ENCODE measurements at places on chromosomes 13 and 19.

DNA sequence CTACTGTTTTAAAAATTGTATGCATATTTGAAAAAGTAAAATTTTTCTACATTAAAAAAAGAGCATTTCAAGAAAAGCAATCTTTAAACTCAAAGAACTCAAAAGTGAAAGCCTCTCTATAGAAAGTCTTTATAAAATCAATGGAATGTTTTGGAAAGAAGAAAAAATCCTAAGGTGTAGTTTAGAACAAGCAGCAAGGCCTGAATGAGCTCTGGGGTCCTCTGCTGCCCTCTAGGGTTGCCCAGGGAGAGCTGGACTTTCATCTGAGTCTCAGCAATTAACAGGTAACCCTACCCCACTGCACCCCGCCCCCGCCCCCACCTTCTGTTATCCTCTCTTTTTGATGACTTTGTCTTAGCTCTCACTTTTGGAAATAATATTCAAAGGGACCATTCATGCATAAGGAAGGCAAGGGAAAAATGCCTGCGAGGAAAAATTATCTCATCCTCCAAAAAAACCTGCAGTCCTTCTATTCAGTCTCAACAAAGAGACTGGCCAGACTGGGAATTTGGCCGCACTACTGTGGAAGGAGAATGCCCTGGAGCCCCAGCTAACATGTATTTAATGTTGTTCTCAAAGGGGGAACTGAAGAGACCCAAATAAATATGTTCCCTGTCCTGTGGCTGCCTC is 24.1 kb downstream of the SLC25A30 start:
- no peak for DNase-seq

DNA sequence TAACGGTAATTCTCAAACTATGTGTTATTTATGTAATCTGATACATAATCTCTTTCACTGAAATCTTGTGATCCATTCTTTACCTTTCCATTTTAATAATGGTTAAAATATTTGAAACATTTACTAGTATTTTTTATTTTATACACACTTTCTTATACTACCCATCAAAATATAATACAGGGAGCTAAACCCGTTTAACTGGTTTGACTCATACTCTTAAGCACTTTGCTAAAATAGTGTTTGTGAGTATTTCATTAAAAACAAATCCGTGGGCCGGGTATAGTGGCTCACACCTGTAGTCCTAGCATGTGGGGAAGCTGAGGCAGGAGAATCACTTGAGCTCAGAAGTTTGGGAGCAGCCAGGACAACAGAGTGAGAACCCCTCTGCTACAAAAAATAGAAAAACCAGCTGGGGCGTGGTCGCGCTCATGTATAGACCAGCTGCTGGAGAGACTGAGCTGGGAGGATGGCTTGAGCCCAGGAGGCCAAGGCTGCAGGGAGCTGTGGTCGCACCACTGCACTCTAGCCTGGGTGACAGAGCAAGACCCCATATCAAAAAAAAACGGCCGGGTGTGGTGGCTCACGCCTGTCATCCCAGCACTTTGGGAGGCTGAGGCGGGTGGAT is 43.8 kb upstream of the DCUN1D2 start:
- DNase-seq: no peak

GRCh38 chr19:32407004-32407992 is 1.7 kb downstream of the DPY19L3 start:
- no peak for DNase-seq

DNA sequence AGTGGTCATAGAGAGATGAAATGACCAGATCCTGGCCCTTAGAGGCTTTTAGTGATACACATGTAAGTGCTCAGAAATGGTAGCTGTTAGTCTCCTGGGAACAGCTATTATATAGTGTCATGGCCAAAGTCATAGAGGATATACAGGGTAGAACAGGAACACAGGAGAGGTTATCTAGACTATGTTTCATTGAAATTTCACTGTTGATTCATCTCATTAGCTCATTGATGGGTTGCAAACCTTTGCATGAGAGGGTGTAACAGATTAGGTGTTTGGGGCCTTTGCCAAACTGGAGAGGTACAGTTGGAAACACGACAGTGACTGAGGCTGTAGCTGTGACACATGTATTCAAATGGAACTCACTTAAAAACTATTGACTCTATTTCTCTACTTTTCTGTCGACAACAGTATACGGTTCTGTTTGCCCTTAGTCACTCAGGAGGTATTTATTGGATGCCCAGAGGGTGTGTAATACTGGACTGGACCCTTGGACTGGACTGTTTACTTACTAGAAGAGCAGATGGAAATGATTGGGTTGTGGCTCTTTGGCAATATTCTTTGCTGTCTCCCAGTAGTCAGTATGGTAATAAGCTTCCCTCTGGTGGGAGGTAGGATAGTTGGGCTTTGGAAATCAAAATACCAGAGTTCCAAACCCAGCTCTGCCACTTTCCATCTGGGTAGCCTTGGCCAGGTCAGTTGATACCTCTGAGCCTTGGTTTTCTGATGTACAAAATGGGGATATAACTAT is 29.8 kb downstream of the ARHGAP35 start:
- no peak for DNase-seq

DNA sequence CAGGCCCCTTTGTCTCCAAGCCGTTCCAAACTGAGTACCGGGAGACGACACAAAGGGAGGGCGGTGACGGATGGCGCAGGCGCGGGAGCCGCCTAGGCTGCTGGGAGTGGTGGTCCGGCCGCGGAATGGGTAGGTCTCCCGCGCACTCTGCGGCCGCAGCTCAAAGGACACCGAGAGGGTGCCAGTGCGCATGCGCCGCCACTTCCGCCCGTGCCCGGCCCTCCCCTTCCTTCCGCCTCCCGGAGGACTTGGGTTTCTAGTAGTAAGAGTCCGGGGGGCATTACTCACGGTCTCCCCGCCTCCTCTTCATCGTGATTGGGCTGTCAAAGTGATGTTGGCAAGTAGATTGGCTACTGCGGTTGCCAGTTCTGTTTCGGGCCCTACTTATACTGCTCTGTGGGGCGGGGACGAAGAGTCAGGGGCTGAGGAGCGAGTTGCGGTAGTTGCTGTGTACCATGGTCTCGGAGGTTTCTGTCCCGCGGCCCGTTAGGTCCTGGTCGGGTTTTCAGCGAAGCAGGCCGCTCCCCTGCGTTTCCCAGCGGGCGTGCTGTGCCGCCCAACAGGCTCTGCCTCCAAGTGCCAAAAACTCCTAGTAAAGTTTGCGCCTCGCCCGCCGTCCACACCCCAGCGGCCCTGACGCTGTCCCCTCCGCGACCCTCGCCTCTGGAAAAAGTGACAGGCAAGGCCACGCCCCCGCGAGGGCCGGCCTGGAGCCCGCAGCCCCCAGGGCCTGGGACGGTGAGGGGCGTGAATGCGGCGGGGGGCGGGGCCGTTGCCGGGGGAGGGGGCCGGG is 455 bp upstream of the ING1 start:
- peak; percentile 93 for DNase-seq

DNA sequence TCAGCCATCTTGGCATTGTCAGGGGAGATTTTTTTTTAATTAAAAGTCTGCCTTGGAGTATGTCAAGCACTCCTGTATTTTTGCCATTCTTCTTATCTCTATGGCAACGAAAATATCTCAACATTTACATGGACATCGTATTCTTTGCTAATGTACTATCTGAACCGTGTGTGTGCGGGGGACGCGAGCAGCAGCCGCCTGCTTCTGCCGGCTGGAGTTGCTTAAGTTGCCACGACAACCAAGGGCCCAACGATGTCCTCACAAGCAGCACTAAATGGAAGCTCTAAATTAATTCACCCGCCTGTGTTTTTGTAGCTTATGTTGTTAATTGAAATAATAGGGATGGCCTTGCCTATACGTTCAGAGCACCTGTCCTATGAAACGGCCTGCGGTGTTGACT is 309.5 kb downstream of the TEX29 start:
- DNase-seq: no peak

DNA sequence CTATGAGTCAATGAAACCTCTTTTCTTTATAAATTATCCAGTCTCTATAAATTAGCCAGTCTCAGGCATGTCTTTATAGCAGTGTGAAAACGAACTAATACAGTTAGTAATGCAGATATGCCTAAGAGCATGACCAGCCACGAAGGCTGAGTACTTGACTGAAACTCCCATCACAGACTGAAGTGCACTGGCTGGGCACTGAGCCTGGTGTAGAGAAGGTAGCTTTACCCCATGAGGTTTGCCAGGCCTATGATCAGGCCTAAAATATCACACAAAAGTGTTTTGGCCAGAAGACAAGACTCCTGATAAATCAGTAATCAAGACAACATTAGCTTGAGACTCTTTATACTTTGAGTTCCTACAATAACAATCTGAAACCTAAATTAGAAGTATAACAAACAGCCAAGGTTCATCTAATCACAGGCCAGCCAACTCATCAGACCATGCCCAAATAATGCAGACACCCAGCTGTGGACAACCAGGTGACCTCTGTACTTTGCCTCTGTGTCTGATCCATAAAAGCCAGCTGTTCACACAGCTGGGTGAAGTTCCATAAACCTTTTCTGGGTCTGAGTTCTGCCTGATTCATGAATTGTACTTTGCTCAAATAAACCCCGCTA is 771.8 kb upstream of the SLITRK1 start:
- DNase-seq: no peak

- DNase-seq: no peak
Observed at GRCh38 chr13:21696865-21697448, 26.1 kb downstream of the FGF9 start.

DNA sequence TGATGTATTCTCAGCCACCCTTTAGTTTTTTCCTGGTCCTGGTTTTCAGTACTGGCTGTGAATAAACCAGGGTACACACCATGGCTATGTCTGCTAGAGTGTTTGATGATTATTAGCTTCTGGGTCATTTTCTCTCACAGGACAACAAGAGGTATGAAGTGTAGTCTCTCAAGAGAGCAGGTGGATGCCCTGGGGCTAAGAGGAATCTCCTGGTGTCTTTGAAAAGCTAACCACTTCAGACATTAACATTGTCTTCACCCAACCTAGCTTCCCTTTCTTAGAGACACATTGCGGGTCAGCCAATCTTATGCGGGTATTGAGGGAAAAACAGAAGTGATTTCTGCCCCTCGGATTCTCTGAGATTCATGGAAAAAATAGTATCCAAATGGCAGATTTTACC is 1.6 kb downstream of the ZNF730 start:
- no peak for DNase-seq

DNA sequence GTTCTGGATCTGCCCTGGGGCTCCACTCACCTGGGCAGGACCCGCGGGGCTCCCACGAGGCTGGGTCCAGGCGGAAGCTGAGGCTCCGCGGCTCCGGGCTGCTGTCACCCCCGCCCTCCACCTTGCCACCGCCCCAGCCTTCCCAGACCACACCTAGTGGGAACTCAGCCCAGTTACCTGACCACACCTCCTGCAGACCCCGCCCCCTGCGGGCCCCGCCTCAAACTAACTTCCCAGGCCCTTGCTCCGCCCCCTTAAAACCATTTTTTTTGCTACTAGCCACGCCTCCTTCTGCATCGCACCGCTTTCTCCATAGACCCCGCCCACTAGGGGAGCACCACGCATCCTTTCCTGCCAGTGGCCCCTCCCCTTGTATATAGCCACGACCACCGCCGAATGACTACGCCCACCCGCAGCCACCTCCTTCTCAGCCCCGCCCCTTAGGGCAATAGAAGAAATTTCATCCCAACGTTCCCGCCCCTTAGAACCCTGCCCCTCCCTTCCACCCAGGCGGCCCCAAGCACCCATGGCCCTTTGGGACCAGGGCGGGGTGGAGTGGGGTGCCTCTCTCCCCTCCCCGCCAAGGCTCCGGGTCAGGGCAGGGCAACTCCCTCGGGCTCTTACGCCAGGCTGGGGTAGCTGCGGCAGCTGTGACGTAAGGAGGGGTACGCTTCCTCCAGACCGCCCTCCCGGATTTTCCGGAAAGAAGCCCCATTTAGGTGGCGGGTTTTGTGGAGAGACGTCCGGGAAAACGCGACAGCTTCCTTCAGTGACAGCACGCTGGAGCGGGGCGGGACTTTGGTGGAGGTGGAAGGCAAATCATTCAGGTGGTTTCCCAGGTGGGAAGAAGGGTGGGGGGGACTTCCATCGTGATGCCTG is at the start of gene SH2D3A:
Gene SH2D3A (minus strand): TSS at position 79 of the 879 bp plus-strand sequence. CDS start 3,687 bp downstream, outside the sequence.
- peak; percentile 90 for DNase-seq

GRCh38 chr19:3977242-3978143 is 6.6 kb upstream of the DAPK3 start:
- no peak for DNase-seq

GRCh38 chr13:101306773-101307172 is 109.5 kb downstream of the NALCN start:
- no peak for DNase-seq

DNA sequence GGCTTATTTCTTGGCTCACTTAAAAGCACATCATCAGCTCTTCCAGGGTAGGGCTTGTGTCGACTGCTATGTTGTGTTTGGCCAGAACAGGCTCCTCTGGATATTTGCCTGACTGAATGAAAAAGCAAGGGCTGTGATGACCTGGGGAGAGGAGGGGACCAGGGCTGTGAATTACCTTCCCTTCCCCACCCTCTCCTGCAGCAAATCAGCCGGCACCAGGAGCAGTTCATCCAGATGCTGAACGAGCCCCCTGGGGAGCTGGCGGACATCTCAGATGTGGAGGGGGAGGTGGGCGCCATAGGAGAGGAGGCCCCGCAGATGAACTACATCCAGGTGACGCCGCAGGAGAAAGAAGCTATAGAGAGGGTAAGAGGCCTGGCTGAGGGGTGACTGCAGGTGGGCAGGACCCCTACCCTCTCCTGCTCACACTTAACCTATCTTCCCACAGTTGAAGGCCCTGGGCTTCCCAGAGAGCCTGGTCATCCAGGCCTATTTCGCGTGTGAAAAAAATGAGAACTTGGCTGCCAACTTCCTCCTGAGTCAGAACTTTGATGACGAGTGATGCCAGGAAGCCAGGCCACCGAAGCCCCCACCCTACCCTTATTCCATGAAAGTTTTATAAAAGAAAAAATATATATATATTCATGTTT is 4.4 kb downstream of the GADD45GIP1 start:
- DNase-seq: no peak

GRCh38 chr13:104976986-104977385 is 1558.5 kb downstream of the EFNB2 start:
- no peak for DNase-seq

GRCh38 chr19:39299832-39300231 is 3.6 kb downstream of the IFNL1 start:
- DNase-seq: no peak

DNA sequence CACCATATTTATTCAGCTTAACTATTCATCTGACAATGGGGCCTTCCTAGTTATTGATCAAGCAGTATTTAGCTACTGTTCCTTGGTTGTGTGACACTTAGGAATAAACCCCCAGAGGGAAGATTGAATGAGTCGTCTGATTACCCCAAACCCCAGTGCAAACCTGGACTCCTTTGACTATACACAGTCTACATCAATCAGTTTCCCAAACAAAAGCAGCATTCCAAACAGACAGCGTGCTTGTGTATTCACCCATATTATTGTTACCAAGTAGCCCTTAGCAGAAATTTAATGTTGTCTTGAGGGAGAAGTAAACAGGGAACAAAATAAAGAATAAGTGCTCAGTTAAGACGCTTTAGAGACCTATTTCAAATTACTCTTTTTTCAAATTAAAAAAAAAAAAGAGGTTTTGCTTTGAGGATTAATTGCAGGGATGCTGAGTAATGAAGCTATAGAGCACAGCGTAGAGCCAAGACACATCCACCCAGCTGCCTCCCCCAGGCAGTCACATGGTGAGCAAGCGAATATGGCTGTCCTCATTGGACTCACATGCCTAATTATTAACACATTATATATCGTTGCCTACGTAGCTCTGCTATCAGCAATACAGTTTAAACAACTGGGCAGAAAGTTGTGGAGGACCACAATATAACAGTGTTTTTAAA is 14.7 kb upstream of the B3GLCT start:
- DNase-seq: no peak
